Chondrocyte (in vitro differentiated cells): ENCODE measurements at places on chromosomes 13 and 19. TPM values are rescaled to one million over a fixed set of nuclear protein-coding genes. Genes with fewer than 3 reads are reported as not detected.

DNA sequence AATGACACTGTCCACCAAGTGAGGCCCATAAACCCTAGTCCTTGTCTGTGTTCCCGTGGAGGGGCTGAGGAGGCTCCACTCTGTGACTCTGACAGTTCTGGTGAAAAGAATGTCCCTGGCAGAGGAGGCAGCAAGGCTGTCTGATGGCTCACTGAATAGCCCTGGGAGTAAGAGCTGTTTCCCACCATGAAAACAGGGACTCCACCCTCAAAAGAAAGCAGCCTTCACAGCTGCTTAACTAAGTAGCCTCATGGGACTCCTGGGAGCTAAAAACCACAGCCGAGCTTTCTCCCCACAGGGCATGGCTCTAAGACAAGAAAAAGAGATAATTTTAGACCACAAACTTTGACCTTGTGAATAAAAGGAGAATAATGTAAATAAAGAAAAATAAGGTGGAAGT lies 135.1 kb upstream of the FRY start:
- no peaks in the 10 kb centered on the region for H3K27me3 ChIP-seq
- H3K4me1 ChIP-seq, result peaks cover 67% of the 10 kb centered on the region
- peak overlapping the region; percentile 47 for H3K4me3 ChIP-seq
- H3K27ac ChIP-seq, result peak overlapping the region; percentile 93
- no peak for DNase-seq

DNA sequence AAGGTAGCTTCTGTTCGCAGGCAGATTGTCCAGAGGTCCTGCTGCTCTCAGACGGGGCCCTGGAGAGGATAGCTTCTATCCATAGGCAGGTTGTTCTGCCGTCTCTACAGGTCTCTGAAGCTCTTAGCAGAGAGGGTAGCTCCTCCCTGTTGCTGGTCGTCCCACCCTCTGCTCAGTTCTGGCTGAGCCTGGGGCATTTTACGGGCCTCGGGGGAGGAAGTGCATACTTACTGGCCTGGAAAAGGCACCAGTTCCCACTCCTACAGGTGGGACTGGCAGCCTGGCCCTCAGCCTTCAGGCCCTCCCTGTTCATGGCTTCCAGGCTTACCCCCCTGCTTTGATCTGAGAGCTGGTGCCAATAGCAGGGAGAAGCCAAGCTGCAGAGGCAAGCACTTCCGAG lies 42.3 kb downstream of the USPL1 start:
- no peaks in the 10 kb centered on the region for H3K27me3 ChIP-seq
- no peak for DNase-seq
- no peak overlapping the region for H3K27ac ChIP-seq
- H3K4me3 ChIP-seq, result no peak overlapping the region
- peaks cover 30% of the 10 kb centered on the region for H3K36me3 ChIP-seq
- H3K4me1 ChIP-seq, result peaks cover 3% of the 10 kb centered on the region

DNA sequence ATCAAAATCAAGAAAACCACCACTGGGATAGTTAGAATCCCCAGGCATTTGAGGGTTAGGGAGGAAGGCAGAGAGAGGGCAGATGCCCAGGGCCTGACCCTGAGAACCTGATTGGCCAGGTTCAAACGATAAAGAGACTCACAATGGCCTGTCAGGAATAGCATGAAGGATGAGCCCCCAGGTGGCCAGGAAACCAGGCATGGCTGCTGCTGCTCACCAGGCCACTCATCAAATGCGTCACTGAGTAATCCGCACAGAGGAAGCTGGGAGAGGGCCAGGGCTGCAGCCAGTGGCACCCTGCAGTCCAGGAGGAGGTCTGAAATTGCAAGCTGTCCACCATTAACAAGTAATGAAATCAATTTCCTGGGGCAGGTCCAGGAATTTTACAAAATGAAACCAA lies 111.3 kb downstream of the KATNAL1 start:
- no peak overlapping the region for H3K27ac ChIP-seq
- peaks cover 10% of the 10 kb centered on the region for H3K4me1 ChIP-seq
- no peaks in the 10 kb centered on the region for H3K27me3 ChIP-seq
- peaks cover 4% of the 10 kb centered on the region for H3K36me3 ChIP-seq

GRCh38 chr13:47890146-47890814 lies 110.8 kb downstream of the SUCLA2 start:
- peak overlapping the region; percentile 0 for H3K27ac ChIP-seq
- H3K27me3 ChIP-seq, result no peaks in the 10 kb centered on the region
- H3K36me3 ChIP-seq, result no peaks in the 10 kb centered on the region
- H3K4me3 ChIP-seq, result peak overlapping the region; percentile 40
- peaks cover 10% of the 10 kb centered on the region for H3K4me1 ChIP-seq

SLITRK5 gene
- total RNA-seq, result 0.02 to 0.29 TPM (median 0.03 TPM) in 3 replicates

GRCh38 chr19:49326165-49326704 lies 1.2 kb upstream of the SLC6A16 start:
- H3K27me3 ChIP-seq, result no peaks in the 10 kb centered on the region
- DNase-seq, result no peak
- no peak overlapping the region for H3K27ac ChIP-seq
- H3K4me3 ChIP-seq, result no peak overlapping the region
- H3K4me1 ChIP-seq, result no peaks in the 10 kb centered on the region

ATP4A gene
- total RNA-seq, result not detected in 3 replicates

DNA sequence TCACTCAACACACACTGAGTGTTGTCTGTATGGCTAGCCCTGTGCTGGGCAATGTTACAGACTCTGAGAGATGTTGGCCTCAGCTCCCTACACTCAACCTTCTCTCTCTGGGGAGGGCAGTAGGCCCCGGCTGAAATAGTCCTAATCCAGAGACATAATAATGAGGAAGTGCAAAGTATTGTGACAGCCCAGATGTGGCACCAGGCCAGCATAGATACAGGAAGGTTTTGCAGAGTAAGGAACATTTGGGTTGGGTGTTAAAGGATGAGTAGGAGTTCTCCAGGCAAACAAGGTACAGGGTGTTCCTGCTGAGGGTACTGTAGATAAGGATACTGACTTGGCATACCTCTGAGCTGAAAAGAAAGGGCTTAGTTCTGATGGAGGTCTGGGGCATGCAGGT lies 2.4 kb downstream of the LIN7B start:
- peak overlapping the region; percentile 24 for H3K27ac ChIP-seq
- no peaks in the 10 kb centered on the region for H3K36me3 ChIP-seq
- no peak for DNase-seq
- H3K4me1 ChIP-seq, result peaks cover 37% of the 10 kb centered on the region

GRCh38 chr19:30227012-30227621 lies 145.1 kb upstream of the ZNF536 start:
- H3K36me3 ChIP-seq, result peaks cover 3% of the 10 kb centered on the region
- peak overlapping the region; percentile 78 for H3K4me3 ChIP-seq
- H3K4me1 ChIP-seq, result peaks cover 32% of the 10 kb centered on the region
- DNase-seq, result no peak
- H3K27ac ChIP-seq, result peak overlapping the region; percentile 24

SELENOV gene
- not detected in 3 replicates for total RNA-seq

DNA sequence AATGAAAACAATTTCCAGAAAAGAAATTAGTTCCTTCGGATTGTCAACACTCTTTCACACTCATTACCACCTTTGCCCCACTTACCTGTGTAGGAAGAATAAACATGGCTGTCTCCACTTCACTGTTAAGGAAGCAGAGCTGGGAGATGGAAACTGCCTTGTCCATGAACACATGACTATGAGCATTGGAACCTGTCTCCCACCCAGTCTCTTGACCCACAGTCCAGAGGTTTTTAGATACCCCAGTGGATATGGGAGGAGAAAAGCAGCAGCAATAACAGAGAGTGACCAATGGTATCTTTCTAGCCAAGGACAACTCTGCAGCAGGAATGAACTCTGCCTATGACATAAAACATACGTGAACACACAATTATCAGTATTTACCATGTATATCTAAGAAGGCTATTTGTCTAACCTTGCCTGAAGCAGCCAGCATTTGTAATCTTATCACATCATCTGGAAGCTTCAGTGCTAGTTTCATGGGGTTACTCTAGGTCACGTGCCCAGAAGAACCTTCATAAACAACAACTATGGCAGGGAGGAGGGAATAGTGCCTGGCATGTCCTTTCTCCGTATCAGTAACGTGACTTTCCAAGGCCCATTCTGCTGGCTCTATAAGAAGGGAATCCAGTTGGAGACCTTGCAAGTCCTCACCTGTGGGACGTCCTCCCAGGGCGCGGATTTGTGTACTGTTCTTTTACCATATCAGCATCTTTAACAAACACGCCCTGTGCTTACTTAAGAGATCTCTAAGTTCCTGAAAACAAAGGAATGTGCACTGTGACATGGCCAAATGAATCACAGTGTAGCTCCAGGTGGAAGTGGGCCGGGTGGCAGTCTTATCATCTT lies 221.8 kb upstream of the UBL3 start:
- peaks cover 1% of the 10 kb centered on the region for H3K4me1 ChIP-seq
- H3K4me3 ChIP-seq, result no peak overlapping the region
- H3K27me3 ChIP-seq, result no peaks in the 10 kb centered on the region
- H3K36me3 ChIP-seq, result no peaks in the 10 kb centered on the region
